Stimulated activated CD8-positive, alpha-beta memory T cell treated with anti-CD3 and anti-CD28 coated beads, Interleukin-4, amount 100 ng/mL, for 48 hours (primary cell): ENCODE measurements at places on chromosomes 16 and 17.
A peak's percentile ranks its signal among the peaks of the same experiment; 100 is the strongest.

- DNase-seq, result no peak
Measured at GRCh38 chr17:58621174-58621573, 70.7 kb downstream of the TEX14 start.

DNA sequence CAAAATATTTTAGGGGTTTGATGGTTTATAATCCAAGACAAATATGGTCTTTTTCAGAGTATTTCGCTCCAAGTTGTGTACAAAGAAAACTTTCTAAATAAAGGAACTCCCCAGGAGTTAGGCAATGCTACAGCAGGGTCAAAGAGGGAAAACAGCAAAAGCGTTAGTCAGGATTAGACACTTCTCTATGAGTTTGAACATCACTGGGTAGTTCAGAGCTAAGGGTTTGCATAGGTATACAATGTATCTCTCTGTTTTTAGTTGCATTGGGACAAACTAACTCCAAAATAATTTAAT is 34.8 kb downstream of the FAM20A start:
- no peak for DNase-seq

- peak; percentile 70 for DNase-seq
Measured at GRCh38 chr16:9047689-9048301, 43.6 kb upstream of the HAPSTR1 start.

GRCh38 chr17:56937687-56938086 is 23.2 kb downstream of the COIL start:
- DNase-seq, result no peak

DNA sequence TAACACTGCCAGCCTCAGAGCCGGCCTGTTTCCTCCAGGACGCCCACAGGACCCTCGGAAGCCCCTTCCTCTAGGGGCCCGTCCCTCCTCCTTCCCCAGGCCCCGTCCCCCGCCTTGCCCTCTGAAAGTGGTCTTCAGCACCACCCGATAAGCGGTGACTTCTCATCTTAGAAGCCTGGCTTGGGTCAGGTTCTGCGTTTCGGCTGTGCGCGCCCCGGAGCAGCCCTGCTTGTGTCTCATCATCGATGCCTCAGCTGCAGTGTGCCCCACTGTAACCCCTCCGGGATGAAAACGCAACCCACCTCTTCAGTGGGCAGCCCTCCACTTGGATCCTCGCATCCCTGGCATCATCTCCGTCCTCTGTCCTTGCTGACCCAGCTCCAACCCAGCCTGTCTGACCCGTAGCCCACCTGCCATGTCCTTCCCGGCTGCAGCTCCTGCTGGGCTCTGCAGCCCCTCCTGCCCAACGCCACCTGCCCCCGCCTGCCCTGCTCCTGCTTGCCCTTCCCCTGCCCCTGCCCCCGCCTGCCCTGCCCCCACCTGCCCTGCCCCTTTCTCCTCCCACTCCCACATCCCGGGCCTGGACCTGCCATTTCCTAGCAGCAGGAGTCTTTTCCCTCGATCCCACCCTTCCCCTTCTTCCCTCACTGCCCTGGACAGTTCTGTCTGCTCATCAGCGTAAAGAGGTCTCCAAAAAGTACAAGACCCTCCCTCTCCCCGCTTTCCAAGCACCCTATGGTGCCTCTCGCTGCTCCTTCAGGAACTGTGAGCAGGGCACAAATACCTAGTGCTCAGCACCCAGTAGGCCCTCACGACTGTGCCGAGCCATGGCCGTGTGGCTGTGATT is 112.5 kb upstream of the CHMP6 start:
- DNase-seq, result no peak

- peak; percentile 84 for DNase-seq
Measured at GRCh38 chr17:27466743-27467375, 10.6 kb downstream of the KSR1 start.

GRCh38 chr16:64153718-64154117 is 968.1 kb downstream of the CDH11 start:
- no peak for DNase-seq

DNA sequence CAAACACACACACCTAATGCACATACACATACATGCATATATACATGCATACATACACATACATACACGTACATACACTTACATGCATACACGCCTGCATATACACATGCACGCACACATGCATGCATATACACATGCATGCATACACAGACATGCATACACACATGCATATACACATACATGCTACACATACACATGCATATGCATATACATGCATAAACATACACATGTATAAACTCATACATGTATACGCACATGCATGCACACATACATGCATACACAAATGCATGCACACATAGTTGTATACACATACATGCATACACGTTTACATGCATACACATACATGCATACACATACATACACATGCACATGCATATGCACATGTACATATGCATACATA is 23.6 kb upstream of the RMI2 start:
- no peak for DNase-seq

DNA sequence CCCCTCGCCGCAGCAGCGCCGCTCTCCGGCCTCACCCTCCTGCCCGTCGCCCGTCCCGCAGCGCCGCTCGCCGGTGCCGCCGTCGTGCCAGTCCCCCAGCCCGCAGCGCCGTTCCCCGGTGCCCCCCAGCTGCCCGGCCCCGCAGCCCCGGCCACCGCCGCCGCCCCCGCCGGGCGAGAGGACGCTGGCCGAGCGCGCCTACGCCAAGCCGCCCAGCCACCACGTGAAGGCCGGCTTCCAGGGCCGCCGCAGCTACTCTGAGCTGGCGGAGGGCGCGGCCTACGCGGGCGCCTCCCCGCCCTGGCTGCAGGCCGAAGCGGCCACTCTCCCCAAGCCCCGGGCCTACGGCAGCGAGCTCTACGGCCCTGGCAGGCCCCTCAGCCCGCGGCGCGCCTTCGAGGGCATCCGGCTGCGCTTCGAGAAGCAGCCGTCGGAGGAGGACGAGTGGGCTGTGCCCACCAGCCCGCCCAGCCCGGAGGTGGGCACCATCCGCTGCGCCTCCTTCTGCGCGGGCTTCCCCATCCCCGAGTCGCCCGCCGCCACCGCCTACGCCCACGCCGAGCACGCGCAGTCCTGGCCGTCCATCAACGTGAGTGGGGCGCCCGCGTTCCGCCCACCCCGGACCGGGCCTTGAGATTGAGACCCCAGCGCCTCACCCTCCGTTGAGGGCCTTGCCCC is 15.0 kb downstream of the TBKBP1 start:
- no peak for DNase-seq

GRCh38 chr16:2511996-2512734 is 1.6 kb upstream of the ATP6V0C start:
- no peak for DNase-seq

GRCh38 chr16:66468321-66468965 is 41.3 kb downstream of the BEAN1 start:
- DNase-seq, result no peak

- DNase-seq, result no peak
Measured at GRCh38 chr17:51147650-51148049, 5.7 kb upstream of the NME1 start.

DNA sequence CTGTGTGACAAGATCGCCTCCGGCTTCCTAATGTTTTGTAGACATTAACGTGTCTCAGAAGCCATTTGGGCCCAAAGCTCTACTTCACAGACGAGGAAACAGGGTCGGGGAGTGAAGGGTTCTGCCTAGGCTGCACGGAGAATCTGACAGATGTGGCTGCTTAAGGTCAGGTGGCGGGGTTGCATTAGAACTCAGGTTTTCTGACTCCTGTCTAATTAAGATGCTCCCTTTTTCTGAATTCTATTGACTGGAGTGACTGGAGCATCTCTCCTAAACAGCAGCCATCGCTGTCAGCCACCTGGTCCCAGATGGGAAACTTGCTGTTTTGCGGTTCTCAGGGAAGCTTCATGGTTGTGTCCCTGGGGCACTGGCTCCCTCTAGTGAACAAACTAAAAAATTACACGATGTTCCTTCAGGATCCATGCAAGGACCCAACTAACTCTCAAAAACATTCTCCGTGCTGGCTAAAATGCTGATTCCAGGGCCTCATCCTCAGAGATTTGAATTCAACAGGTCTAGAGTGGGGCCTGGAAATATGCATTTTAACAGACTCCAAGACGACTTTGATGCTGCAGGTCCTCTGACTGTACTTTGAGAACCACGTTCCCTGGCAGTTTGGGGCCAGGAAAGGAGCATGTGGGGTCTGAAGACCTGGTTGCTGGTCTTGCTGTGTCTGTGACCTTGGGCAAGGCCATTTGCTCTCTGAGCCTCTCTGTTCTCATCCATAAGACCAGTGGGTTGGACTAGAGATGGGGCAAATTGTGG is 117.4 kb downstream of the IRF8 start:
- peak; percentile 56 for DNase-seq

DNA sequence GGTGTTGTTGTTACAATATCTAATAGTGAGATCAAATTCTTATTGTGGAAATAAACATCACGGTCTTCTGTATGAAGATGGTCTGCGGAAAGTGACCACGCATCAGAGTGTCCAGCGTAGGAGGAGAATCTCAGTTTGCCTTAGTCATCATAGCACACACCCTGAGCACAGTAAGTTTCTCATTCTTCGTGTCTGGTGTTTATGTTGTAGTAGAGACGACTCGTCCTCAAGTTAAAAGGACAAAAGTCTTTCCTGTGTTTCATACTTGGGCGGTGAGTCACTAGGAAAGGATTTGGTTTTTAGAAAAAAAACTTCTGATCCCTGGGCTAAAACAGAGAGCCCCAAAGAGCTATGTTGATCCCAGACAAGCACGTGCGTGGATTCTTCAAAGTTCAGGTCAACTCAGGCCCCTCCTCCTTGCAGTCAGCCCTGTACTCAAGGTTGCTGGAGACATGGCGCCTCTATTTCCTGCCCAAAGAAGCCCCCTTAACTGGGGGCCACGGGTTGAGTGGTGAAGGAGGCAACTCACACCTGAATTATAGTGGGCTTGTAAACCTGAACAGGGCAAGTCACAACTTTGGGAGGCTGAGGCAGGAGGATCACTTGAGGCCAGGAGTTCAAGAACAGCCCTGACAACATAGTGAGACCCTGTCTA is 170.4 kb downstream of the ZFHX3 start:
- no peak for DNase-seq
